Esophagus muscularis mucosa (tissue), 4 donors: ENCODE measurements at places on chromosomes 16 and 17. TPM values are rescaled to one million over a fixed set of nuclear protein-coding genes. Genes with fewer than 3 reads are reported as not detected.

DNA sequence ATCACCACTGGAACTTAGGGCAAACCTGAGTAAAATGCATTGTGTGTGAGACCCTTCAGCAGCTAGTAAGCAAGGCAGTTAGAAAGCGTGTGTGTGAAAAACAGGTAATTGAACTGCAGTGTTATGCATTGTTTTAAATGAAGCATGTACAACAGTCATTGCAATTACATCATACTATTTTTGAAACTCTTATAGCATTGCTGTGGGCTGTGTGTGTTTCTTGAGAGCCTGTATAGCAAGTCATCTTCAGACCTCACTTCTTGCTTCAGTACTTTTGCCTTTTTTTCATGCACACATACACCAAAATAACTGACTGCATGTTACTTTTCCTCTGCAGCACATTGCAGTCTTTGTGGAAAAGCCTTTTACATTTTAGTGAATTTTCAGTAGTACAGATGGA lies 19.2 kb downstream of the PTRH2 start:
- H3K4me1 ChIP-seq, result peaks cover 14% of the 10 kb centered on the region
- H3K4me3 ChIP-seq, result no peak overlapping the region
- peaks cover 93% of the 10 kb centered on the region for H3K36me3 ChIP-seq
- no peaks in the 10 kb centered on the region for H3K27me3 ChIP-seq
- no peak overlapping the region for H3K27ac ChIP-seq
- DNase-seq, result no peak

The TACO1 gene
- total RNA-seq, result 14.5 TPM

DNA sequence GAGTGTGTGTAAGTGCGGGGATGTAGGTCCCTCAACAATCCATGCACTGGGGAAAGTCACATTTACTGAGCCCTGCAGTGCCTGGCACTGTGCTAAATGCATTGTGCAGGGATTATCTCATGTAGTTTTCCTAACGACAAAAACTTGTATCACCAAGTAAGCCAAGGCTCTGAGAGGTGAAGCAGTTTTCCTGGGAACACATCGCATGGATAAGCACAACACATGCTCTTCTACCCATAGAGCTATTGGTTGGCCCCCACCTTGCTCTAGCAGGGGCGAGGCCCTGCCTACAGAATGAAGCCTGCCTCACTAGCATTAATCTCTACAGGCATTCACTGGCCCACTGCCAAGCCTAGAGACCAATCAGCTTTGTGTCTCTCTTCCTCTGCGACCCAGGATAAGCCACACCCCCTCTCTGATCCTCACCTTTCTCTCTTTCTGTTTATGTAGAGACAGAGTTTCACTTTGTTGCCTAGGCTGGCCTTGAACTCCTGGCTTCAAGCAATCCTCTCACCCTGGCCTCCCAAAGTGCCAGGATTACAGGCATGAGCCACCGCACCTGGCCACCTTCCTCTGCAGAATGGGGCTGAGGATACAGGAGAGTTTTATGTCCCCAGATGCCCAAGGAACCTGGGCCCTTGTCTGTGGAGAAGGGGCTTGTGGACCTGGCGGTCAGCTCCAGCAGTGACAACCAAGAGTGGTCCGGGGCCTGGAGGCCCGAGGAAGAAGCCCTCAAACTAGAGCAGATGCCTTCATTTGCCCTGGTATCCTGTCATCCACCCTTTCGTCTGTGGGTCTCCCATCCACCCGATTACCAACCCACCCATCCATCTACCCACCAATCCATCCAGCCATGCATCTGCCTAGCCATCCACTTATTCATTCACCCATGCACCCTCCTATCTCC lies 12.8 kb downstream of the CDH16 start:
- peak overlapping the region; percentile 91 for H3K27ac ChIP-seq
- no peak for DNase-seq
- no peaks in the 10 kb centered on the region for H3K36me3 ChIP-seq

- DNase-seq, result no peak
- H3K27me3 ChIP-seq, result no peaks in the 10 kb centered on the region
- H3K27ac ChIP-seq, result no peak overlapping the region
- H3K4me3 ChIP-seq, result no peak overlapping the region
- H3K36me3 ChIP-seq, result no peaks in the 10 kb centered on the region
Measured at GRCh38 chr17:44837196-44837595, 7.1 kb upstream of the GJC1 start.

GRCh38 chr16:62102588-62102987 lies 66.3 kb upstream of the CDH8 start:
- H3K27me3 ChIP-seq, result no peaks in the 10 kb centered on the region
- no peak overlapping the region for H3K4me3 ChIP-seq
- no peak overlapping the region for H3K27ac ChIP-seq
- H3K36me3 ChIP-seq, result no peaks in the 10 kb centered on the region
- DNase-seq, result no peak
- H3K4me1 ChIP-seq, result no peaks in the 10 kb centered on the region

GRCh38 chr17:33968350-33969044 lies 286.6 kb upstream of the CCL2 start:
- H3K27me3 ChIP-seq, result no peaks in the 10 kb centered on the region
- H3K27ac ChIP-seq, result no peak overlapping the region
- no peaks in the 10 kb centered on the region for H3K36me3 ChIP-seq
- no peak for DNase-seq
- H3K4me1 ChIP-seq, result no peaks in the 10 kb centered on the region
- no peak overlapping the region for H3K4me3 ChIP-seq

GRCh38 chr17:50522766-50523165 lies 9.8 kb upstream of the EPN3 start:
- H3K4me1 ChIP-seq, result peaks cover 5% of the 10 kb centered on the region
- H3K27me3 ChIP-seq, result no peaks in the 10 kb centered on the region
- H3K36me3 ChIP-seq, result no peaks in the 10 kb centered on the region
- no peak overlapping the region for H3K27ac ChIP-seq

GRCh38 chr17:29143894-29144293 lies 36.3 kb downstream of the MYO18A start:
- H3K4me3 ChIP-seq, result no peak overlapping the region
- DNase-seq, result no peak
- H3K27me3 ChIP-seq, result no peaks in the 10 kb centered on the region
- no peak overlapping the region for H3K27ac ChIP-seq
- H3K4me1 ChIP-seq, result peaks cover 51% of the 10 kb centered on the region
- H3K36me3 ChIP-seq, result no peaks in the 10 kb centered on the region

DNA sequence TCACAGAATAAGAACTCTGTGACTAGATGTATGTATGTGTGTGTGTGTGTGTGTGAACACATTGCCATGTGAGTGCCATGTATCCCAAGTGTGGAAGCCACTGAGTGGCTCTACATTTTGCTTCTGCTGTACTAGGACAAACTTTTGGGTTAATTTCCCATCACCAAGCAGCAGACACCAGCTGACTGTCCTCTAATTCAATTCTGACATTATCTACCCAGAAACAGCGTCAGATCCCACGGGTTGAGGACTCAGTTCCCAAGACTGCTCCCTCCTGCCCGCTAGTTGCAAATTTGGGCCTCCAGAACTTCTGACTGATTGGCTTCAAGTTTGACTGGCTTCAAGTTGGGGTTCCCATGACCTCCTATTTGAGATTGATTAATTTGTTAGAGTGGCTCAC lies 29.2 kb downstream of the HS3ST2 start:
- H3K4me1 ChIP-seq, result no peaks in the 10 kb centered on the region
- peak; percentile 66 for DNase-seq
- H3K27ac ChIP-seq, result no peak overlapping the region
- H3K27me3 ChIP-seq, result no peaks in the 10 kb centered on the region

- no peak for DNase-seq
- H3K36me3 ChIP-seq, result no peaks in the 10 kb centered on the region
- peaks cover 9% of the 10 kb centered on the region for H3K4me1 ChIP-seq
Measured at GRCh38 chr16:86095906-86096485, 197.0 kb downstream of the IRF8 start.

The IGSF6 gene
- 1.7 TPM for total RNA-seq

DNA sequence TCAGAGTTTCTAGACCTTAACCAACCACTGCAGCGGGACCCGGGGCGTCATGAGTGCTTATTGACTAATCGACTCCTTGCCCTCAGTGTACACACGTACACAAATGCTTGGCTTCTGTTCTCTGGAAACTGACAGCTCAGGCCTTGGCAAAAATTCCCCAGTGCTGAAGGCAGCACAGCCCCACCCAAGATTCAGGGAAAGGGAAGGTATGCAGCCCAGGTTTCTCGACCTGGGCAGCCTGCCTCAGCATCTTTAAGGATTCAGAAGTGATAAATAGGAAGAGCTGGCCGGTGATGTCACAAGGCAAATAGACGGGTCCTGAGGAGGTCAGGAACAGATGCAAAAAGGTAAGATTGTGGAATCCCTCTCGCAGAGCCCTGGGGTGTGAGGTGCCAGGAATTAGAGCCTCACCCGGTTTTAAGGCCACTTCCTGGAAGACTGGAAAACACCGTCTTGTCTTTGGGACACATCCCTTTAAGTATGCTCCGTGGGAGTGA lies 9.0 kb upstream of the CDH3 start:
- DNase-seq, result no peak
- H3K36me3 ChIP-seq, result no peaks in the 10 kb centered on the region
- H3K27me3 ChIP-seq, result no peaks in the 10 kb centered on the region
- H3K4me1 ChIP-seq, result peaks cover 8% of the 10 kb centered on the region

The CACNA1H gene
- 273 TPM for total RNA-seq

The CLEC18A gene
- total RNA-seq, result 0.50 TPM

The ADAD2 gene
- 0.83 TPM for total RNA-seq

GRCh38 chr17:34171245-34171818 lies 83.8 kb upstream of the CCL2 start:
- H3K27ac ChIP-seq, result no peak overlapping the region
- no peaks in the 10 kb centered on the region for H3K4me1 ChIP-seq
- no peaks in the 10 kb centered on the region for H3K36me3 ChIP-seq
- DNase-seq, result no peak
- H3K27me3 ChIP-seq, result no peaks in the 10 kb centered on the region

The KRT15 gene
- not detected for total RNA-seq

DNA sequence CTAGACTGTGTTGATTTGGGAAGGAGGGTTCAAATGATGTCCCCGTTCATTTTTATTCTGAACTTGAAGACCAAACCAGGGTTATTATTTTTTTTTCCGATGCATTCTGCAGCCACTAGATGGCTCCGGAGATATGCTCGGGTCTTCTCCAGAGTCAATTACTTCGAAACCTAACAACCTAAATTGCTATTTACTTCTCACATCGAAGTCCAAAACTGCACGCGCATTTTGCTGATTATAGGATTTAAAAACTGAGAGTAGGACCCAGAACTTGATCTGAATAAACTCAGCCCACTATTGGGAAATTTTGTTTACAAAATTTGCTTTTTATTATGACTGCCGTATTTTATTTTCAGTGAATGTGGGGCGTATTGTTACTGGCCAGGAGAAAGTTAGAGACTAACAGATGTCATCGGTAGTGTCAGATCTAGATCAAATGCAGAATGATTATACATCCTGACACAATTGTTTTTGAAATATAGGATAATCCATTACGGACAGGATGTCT lies 263.8 kb downstream of the HS3ST3A1 start:
- H3K27me3 ChIP-seq, result peaks cover 28% of the 10 kb centered on the region
- H3K27ac ChIP-seq, result no peak overlapping the region
- H3K36me3 ChIP-seq, result no peaks in the 10 kb centered on the region
- no peak for DNase-seq
- H3K4me3 ChIP-seq, result peak overlapping the region; percentile 27
- H3K4me1 ChIP-seq, result peaks cover 6% of the 10 kb centered on the region

GRCh38 chr16:1378804-1379303 lies 27.1 kb downstream of the GNPTG start:
- H3K4me1 ChIP-seq, result peaks cover 34% of the 10 kb centered on the region
- peak; percentile 93 for DNase-seq
- H3K27ac ChIP-seq, result peak overlapping the region; percentile 66
- no peaks in the 10 kb centered on the region for H3K27me3 ChIP-seq

DNA sequence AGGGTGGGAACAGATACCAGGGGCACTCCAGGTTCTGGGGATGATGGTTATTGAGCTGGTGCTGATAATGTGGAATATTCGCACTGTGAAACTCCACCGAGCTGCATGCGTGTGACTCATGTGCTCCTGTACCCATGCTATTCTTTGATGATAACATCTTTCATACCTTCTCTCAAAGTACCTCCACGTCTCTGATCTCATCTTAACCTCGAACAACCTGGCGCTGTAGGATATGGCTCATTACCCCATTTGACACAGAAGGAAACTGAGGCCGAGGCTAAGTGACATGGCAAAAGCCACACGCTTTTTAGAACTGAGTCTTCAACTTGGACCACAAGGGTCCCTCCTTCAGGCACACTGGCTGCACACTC lies 30.2 kb upstream of the MRPS23 start:
- peaks cover 89% of the 10 kb centered on the region for H3K4me1 ChIP-seq
- DNase-seq, result no peak
- no peak overlapping the region for H3K4me3 ChIP-seq
- peak overlapping the region; percentile 88 for H3K27ac ChIP-seq

DNA sequence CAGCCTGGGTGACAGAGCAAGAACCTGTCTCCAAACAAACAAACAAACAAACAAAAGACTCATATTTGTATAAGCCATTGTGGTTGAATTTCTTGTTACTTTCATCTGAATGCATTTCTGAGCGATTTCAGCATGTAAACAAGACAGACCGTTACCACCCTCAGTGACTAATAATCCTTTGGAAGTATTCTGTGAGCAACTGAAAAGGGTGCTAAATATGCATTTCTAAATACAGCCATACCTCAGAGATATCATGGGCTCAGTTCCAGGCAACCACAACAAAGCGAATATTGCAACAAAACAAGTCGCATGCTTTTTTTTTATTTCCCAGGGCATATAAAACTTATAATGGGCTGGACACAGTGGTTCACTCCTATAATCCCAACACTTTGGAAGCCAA lies 109.0 kb downstream of the USP31 start:
- H3K36me3 ChIP-seq, result no peaks in the 10 kb centered on the region
- H3K27ac ChIP-seq, result no peak overlapping the region
- H3K4me3 ChIP-seq, result no peak overlapping the region
- DNase-seq, result no peak

- H3K4me3 ChIP-seq, result no peak overlapping the region
- H3K36me3 ChIP-seq, result no peaks in the 10 kb centered on the region
- no peaks in the 10 kb centered on the region for H3K4me1 ChIP-seq
- no peak overlapping the region for H3K27ac ChIP-seq
Measured at GRCh38 chr17:14760212-14760611, 459.3 kb downstream of the HS3ST3B1 start.

The CDH8 gene
- 0.42 TPM for total RNA-seq

DNA sequence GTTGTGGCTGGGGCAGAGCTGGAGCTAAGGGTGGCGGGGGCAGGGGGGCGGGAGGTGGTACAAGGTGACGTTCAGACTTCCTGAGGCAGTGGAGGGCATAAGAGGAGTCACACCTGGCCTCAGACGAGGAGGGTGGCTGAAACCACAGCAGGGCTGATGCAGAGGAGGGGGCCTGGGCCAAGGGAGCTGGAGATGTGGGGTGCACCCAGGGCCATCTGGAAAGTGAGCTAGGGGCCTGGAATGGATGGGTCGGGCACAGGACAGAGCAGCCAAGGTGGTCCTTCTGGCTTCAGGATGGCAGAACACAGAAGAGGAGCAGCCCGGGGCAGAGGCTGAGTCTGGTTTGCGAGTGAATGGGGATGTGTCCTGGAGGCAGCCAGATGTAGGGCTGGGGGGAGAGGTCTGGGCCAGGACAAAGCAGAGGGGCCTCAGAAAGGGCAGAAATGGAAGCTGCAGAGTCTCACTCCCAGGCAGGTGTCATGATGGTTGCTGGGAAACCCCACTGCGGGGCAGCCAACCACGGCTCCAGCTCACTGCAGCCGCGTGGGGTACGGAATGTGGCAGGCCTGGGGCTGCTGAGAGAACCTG lies 57.6 kb downstream of the PRMT7 start:
- no peak for DNase-seq
- no peaks in the 10 kb centered on the region for H3K36me3 ChIP-seq
- H3K27ac ChIP-seq, result no peak overlapping the region
- no peaks in the 10 kb centered on the region for H3K27me3 ChIP-seq
